ENCODE measurements at places on chromosomes 12 and 14.

DNA sequence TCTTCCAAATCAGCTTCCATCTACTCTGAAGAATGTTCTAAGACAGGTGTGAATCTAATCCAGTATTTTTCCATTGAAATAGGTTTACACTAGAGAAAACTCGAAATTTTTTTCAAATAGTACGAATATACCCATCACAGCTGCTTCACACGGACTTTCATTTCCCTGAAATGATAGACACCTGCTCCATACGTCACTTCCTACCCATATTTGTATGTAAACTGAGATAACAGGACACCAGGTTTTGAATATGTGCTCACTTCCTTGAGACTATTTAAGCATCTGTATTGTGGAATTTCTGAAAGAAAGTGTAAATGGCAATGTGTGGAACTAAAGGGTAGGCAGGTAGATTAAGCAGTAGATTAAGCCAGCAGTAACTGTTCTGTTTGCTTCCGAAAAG lies 13.4 kb upstream of the ITPR2 start:
- DNase-seq: no peak

GRCh38 chr14:103522649-103523574 lies at the start of gene CKB:
Gene CKB, minus strand, starts transcription at chr14:103522830. Its CDS starts 337 bp downstream, at chr14:103522493.
- peak; percentile 34 for DNase-seq

DNA sequence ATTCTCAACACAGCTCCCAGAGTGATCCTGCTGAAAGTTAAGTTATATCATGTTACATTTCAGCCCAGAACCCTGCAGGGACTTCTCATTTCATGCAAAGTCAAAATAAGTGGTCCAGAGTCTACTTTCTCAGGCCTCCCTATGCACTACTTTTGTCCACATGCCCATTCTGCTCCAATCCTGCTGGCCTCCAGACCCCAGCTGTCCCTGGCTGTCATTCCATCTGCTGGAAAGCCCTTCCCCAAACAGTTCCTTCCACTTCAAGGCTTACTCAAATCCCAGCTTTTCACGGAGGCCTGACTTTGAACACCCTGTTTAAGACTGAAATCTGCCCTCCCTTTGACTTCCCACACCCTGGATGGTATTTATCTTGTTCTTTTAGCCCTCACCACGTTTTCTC lies 109.8 kb upstream of the DNM1L start:
- DNase-seq: no peak

- no peak for DNase-seq
Measured at GRCh38 chr12:62512901-62513300, 46.3 kb downstream of the MON2 start.

- DNase-seq: no peak
Measured at GRCh38 chr14:65173973-65174693, 71.8 kb upstream of the MAX start.

DNA sequence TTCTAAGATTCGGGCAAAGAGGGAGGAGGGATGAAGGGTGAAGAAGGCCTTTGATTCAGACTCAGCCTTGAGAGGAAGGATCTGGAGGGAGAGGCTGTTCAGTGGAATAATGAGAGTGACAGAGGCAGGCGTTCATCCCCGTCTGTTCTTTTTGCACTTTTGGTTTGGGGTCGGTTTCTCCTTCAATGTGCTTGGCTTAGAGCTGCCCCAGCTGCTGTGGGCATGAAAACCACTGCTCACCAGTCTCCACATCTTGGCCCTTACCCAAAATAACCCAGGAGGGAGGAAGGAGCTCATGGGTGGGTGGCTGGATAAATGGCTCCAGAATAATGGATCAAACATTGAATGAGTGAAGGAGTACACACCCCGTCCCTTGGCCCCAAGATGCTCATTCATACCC lies 261.7 kb upstream of the FKBP4 start:
- DNase-seq: no peak

GRCh38 chr12:116630762-116631161 lies 71.6 kb downstream of the MAP1LC3B2 start:
- DNase-seq: no peak

- no peak for DNase-seq
Measured at GRCh38 chr12:95642583-95642982, 91.3 kb upstream of the USP44 start.

DNA sequence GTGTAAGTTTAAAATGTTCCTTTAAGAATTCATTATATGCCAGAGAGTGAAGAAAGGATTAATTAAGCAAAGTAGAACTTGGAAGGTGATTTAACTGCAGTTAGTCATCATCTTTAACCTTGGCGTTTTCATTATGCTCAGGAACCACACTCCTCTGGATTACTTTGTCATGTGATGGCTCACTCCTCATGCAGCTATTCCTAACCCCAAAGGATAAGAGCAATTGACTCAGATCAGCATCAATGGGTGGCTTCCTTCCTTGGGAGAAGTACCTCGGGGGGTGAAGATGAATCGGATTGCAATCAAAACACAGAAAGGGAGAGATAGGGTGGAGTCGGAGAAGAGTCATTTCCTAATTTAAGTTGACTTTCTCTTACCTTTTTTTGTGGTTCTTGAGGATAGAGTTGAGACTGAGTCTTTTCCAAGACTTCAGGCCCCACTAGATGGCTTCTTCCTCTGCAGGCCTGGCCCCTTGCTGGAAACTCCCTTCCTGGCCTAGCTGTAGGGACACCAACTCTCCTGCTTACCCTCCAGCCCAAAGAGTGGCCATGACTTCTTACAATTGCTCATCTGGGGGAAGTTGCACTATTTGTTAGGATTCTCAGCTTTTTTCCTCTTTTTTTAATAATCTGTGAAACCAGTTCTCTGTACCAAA lies 238.6 kb upstream of the DDHD1 start:
- peak; percentile 91 for DNase-seq

- DNase-seq: peak; percentile 95
Measured at GRCh38 chr14:50955373-50956043, 11.2 kb upstream of the PYGL start.

DNA sequence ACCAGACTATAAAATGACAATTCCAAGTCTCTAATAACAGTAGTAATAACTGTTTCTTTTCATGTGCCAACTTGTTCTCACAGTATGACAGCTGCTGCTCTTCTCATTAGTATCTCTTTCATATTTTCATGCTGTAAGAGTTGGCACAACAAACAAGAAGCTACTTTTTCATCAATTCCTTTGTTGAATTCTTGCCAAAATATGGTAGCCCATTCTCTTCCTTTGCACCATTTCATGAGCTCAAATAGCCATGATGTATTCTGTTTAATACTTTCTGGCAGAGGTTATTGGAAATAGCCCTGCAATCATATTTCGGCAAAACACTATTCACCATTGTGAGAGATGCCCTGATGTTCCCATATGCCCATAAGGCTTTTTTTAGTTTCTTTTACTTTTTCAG lies 1100.7 kb downstream of the TRHDE start:
- no peak for DNase-seq

DNA sequence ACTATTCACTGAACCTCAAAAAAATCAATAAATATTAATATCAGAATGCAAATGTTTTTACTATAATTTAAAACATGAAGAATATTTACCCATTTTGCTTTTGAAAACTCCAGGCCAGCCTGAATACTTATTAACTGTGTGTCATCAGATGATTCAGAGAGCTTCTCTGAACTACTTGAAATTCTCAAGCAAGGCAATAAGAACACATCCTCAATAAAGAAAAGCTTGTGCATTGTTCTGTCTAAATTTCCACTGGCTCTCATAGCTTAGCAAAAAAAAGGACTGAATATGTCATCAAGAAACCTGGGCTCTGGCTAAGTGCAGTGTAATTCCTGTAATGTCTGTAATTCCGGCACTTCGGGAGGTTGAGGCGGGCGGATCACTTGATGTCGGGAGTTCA lies 194.1 kb downstream of the BTG1 start:
- DNase-seq: peak; percentile 21

- DNase-seq: peak; percentile 5
Measured at GRCh38 chr12:3931776-3932175, 58.6 kb upstream of the PARP11 start.

Data from fibroblast of upper back skin (primary cell).